ENCODE measurements at places on chromosomes 12 and 14.

DNA sequence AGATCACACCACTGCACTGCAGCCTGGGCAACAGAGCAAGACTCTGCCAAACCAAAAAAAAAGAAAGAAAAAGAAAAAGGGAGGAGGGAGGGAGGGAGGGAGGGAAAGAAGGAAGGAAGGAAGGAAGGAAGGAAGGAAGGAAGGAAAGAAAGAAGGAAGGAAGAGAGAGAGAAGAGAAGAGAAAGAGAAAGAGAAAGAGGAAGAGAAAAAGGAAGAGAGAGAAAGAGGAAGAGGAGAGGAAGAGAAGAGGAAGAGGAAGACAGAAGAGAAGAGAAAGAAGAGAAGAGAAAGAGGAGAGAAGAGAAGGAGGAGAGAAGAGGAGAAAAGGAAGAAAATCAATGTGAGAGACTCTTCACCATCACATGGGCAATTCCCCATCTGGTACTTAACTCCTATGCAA, 57.6 kb upstream of the CRACR2A start:
- DNase-seq: no peak

DNA sequence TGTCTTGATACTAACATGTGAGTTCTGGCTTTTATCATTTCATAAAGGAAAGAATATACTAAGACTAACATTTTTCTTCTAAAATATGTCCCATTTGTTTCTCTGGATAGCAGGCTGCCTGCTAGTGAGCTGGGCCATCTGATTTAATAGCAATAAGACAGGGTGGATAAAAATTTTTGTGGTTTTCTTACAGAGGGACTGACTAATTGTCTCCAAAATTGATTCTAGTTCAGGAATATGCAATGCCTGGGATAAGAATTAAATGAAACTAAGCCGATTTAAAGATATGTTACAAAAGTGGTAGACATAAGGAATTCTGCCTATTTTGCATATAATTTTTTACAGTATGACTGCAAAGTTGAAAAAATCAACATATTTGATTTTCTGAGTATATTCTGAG, 252.9 kb upstream of the NAV3 start:
- DNase-seq: no peak

- no peak for DNase-seq
Measured at GRCh38 chr12:126182619-126183236, 1117.5 kb downstream of the AACS start.

DNA sequence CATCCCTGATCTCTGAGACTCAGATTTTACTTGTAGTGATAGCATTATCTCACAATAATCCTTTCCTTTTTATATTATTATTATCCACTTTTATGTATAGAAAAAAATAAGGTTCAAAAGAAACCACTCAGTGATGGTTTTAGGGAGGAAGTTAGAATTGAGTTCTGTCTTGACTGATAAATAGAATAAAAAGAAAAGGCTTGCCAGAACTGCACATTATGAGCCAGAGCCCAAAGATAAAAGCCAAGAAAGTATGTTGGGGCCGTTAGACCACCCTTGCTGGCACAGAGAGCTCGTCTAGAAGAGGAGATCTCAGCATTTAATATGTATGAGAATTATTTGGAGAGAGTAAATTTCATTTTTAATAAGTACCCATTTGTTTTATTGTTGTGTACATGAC, 103.2 kb downstream of the TSPAN8 start:
- DNase-seq: no peak

- DNase-seq: no peak
Measured at GRCh38 chr12:75361408-75361807, 26.9 kb downstream of the GLIPR1L1 start.

DNA sequence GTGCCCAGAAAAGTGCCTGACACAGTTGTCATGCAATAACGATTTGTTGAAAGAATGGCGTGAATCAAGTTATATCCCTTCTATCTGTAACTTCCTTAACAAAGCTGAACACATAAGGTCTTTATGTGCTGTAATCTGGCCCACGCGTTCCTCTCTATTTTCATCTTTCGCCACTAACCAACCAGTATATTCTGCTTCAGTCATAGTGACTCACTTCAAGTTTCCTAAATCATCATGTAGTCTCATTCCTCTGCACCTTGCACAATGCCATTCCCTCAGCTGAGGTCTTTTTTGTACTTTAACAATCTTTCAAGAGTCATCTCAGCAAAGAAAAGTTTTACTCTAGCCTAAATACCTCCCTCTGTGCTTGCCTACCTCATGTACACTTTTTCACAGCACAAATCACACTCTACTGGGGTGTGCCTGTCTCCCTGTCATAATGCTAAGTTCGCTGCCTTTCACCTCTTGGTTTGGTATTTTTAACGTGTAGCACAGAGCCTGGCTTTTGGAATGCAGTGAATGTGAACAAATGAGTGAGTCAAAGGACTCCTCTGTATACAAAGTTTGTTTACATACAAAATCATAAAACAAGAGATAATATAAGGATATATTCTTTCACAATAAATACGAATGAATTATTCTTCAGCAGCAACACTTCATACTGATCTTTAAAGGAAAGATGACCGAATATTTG, 2.9 kb upstream of the CMAS start:
- DNase-seq: no peak

GRCh38 chr14:80313806-80314205, 102.5 kb upstream of the DIO2 start:
- DNase-seq: no peak

DNA sequence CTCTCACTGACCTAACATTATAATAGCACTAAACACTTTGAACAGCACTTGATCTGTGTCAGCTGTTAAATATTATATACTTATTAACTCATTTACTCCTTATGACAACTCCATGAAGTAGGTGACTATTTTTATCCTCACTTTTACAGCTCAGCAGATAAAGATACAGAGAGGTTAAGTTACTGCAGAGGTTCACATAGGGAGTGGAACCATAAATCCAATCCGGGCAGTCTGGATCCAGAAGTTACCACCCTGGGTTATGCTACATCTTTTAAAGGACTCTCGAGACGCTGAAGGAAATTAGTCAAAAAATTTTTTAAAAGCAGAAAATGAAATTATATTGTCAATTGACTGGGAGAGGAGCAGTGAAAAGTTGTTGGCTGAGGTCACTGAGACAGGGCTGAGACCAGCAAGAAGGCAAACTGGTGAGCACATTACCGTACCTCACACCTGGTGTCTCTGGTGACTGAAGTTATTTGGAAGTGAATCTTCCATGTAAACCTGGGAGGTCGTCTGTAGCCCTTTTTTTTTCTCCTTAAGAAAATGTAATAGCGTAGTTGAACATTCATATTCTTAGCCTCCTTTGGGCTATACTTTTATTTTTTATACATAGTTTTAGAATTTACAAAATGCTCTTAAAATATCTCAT, 1.2 kb upstream of the RIMKLB start:
- DNase-seq: no peak

DNA sequence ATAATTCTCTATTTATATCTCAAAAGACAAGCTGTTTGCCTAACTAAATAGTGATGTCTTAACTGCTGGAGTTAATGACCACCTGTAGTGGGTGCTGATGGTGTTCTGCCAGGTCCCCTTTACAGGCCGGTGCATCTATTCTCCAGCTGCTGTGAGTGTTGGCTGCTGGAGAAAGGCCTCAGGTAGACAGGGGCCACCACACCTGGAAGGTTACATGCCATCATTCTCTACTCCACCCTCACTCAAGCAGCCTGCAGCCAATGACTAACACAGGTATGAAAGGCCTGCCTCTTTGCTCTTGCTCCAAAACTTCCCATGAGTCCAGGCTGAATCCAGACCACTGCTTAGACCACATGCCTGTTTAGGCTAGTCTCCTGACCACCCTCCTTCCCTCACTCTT, 73.9 kb downstream of the RPS6KA5 start:
- DNase-seq: no peak

GRCh38 chr12:56188778-56189098, 545 bp downstream of the SMARCC2 start:
- DNase-seq: no peak

GRCh38 chr12:49188201-49188915, 522 bp downstream of the TUBA1A start:
- peak; percentile 55 for DNase-seq

DNA sequence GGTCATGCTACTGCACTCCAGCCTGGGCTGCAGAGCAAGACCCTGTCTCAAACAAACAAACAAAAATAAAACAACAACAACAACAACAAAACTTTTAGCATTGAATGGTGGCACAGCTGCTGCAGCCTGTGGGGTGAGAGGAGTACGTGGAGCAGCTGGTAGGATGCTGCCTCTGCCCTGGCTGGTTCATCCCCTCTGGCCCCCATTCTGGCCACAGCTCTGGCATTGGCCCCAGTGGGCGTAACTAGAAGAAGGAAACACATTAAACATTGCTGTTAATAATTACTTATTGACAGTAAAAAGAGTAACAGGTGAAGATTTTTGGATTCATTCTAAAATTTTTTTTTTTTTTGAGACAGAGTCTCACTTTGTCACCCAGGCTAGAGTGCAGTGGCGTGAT, 28.8 kb upstream of the C2CD5 start:
- DNase-seq: no peak

GRCh38 chr12:65825507-65826352, 1.4 kb downstream of the HMGA2 start:
- no peak for DNase-seq

DNA sequence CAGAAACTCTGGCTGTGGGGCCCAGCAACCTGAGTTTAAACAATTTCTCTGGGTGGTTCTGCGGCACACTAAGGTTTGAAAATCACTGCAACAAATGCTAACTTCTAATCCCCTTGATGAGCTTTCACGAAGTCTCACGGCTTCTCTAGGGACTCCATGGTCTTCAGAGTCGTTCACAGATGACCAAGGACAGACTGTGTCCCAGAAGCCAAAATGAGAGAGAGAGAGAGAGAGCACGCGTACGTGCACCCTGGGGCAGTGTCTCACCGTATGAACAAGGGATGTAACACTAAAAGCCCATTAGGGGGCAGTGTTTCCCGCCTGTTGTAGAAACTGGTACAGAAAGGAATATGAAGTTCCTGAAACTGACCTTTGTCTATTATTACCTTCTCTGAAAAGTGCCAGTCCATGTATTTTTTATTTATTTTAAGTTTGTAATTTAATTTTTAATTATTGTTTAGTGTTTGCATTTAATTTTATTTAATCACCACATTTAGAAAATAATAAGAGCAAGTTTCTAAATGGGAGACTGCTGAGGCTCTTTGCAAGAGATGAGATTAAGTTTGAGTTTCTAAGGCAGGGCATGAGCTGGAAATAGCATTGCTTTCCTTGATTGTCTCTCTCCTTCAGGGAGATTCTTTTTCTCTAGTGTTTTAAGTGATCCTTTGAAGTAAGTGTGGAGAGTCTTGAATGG, 3.4 kb downstream of the APOLD1 start:
- DNase-seq: peak; percentile 29

DNA sequence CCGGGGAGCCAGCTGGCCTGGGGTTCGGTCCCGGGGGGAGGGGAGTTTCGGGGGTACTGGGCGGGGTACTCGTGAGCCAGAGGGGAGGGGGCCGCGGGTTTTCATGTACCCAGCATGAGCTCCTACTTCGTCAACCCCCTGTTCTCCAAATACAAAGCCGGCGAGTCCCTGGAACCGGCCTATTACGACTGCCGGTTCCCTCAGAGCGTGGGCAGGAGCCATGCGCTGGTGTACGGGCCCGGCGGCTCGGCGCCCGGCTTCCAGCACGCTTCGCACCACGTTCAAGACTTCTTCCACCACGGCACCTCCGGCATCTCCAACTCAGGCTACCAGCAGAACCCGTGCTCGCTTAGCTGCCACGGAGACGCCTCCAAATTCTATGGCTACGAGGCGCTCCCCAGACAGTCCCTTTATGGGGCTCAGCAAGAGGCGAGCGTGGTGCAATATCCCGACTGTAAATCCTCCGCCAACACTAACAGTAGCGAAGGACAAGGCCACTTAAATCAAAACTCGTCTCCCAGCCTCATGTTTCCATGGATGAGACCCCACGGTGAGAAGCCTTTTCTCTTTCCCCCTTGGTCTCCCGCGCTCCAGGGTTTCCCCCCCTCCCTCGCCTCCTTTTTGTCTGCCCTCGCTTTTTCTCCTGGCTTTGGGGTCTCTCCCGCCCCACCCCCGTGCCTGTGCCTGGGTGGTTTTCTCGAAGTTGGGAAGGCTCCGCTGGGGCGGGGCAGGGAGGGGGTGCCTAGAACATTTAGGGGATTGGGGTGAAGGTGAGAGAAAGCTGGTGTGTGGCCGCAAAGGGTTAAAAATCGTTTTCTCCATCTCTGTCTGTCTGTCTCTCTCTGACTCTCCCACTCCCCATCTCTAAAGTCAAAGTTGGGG, 627 bp downstream of the HOXC8 start:
- DNase-seq: no peak

- DNase-seq: no peak
Measured at GRCh38 chr12:29167988-29168387, 18.9 kb downstream of the FAR2 start.

- no peak for DNase-seq
Measured at GRCh38 chr14:86961106-86961716, 1031.8 kb downstream of the GALC start.

GRCh38 chr12:123163227-123163626, 12.3 kb upstream of the PITPNM2 start:
- no peak for DNase-seq

GRCh38 chr14:64885559-64885958, 5.9 kb upstream of the SPTB start:
- no peak for DNase-seq

DNA sequence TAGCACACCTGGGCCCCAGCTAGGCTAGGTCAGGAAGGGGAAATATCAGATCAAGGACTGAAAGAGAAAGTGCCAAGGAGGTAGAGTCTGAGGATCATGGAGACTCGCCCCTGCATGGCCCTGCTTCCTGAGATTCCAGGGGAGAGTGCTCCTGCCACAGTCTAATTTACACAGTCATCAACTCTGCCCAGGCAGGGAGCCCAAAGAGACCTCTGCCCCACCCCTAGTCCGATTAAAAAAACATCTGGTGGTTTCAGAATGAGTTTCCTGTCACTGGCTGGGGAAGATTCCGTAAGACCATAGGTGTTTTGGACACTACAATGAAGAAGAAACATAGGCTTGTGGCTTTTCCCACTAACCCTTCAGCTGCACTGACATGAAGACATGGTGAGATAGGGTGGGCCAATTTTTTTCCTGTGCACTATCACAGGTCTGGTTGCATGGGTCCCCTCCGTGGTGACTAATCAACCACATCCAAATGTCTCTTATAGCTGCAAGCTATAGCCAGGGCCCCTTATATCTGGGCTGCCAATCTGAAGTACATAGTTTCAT, 31.5 kb upstream of the GZMB start:
- peak; percentile 64 for DNase-seq

DNA sequence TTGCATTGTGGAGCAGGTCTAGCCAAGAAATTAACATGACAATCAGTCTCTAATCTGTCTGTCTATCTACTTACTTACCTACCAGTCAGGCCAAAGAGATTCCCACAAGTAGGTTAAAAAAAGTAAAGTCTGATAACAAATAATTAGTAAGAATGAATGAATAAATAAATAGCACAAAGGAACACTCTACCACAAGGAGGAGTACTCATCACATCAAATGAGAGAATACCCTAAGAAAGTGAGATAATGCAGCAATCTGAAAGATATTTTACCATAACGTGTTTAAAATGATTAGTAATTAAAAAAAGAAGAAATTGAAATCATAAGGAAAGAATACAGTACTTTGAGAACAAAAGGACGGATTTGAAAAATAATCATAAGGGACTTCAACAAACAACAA, 187.2 kb downstream of the SYNE2 start:
- no peak for DNase-seq

Measured in stimulated activated CD8-positive, alpha-beta memory T cell treated with anti-CD3 and anti-CD28 coated beads, Interleukin-15, amount 100 ng/mL, for 48 hours (primary cell).